ENCODE measurements at places on chromosomes 2 and 18.
A peak's percentile ranks its signal among the peaks of the same experiment; 100 is the strongest.

DNA sequence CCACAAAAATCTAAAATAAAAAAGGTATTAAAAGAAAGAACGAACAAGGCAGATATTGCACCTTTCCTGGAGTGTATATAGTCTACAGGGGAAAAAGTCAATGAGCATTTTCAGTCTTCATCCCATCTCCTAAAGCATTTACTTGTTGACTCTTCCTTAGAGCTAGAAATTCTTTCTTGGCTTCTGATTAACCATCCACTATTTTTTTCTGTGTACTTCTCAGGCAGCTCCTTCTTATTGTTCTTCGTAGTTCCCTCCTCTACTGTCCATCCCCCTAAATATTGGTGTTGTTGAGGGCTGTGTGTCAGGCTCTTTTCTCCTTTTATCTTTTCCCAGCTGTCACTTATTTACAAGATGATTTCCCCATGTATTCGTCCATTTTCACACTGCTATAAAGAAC, 3.5 kb upstream of the LAPTM4A start:
- DNase-seq = no peak

DNA sequence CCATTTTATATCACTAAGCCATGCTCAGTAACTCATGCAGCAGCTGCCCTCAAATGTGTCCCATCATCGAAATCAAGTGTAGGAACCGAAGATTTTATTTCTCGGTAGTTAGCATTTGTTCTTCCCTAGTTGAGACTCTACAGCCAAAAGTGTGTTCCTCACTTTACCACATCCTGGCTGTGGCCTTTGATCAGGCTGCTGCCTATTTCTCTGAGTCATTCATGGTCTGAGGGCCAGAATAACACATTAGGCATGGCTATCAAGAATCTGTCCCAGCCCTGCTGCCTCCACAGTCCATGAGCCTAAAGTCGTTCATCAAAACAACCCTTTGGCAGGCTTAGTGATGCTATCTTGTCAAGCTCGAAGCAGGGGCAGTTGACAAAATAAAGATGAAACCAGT, 300.1 kb downstream of the TDRD15 start:
- no peak for DNase-seq

- no peak for DNase-seq
Measured at GRCh38 chr18:45024357-45025088, 343.8 kb downstream of the SETBP1 start.

GRCh38 chr2:237217995-237218616, 132.4 kb downstream of the COPS8 start:
- DNase-seq = no peak

- DNase-seq = peak; percentile 65
Measured at GRCh38 chr2:25309402-25309801, 32.3 kb downstream of the DNMT3A start.

DNA sequence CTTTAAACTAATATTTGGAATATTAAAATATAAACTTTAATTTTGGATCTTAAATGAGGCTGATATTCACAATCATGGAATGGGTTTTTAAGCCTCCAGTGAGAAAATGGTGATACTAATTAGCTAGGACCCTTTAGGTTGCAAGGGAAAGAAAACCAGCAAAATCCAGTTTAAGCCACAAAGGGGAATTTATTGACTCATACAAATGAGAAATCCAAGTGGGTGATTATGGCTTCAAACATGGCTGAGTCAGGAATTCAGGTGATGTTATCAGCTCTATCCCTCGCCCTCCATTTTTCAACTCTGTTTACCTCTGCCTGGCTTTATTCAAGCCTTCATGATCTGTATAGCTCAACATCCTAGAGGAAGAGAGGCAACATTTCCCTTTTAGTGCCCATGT, 75.3 kb upstream of the DLX2 start:
- DNase-seq = no peak

- no peak for DNase-seq
Measured at GRCh38 chr2:181394741-181395437, 62.3 kb upstream of the ITGA4 start.

- DNase-seq = no peak
Measured at GRCh38 chr18:36818652-36819051, 10.2 kb downstream of the TPGS2 start.

DNA sequence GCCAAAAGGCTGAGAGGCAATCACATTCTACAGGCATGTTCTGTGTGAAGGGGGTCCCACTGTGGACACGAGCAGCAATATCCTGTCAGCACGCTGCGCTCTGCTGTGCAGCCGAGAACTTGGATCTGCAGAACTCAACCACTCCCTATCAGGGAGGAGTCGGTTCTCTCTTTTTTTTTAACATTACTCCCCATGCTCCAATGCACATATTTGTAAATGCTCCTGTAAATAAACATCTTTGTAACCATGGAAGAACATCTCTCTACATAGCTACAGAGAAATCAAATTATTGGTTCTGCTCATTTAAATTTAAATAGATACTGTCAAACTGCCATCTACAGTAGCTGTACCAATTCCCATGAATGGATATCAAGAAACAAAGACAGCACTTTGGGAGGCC, 3.0 kb upstream of the ANKRD23 start:
- DNase-seq = no peak

DNA sequence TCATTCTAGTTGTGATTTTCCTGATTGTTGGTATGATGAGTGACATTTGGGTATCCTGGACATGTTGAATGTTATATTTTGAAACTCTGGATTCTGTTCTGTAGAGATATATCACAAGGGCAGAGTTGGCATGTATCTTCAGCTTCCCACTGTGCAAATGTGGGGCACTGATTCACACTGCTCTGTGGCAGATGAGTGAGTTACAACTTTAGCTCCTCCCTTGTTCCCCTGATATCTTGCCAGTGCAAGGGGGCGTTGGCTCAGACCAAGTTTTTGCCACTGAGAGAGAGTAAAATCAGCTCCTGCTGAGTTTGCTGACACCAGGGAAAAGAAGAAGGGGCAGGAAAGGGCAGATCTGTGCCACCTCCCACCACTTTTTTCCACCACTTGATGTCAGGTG, 199.6 kb upstream of the MMADHC start:
- no peak for DNase-seq

GRCh38 chr2:185608799-185609198, 129.8 kb upstream of the FSIP2 start:
- no peak for DNase-seq

GRCh38 chr2:193272011-193272410, 1077.3 kb upstream of the TMEFF2 start:
- DNase-seq = no peak

DNA sequence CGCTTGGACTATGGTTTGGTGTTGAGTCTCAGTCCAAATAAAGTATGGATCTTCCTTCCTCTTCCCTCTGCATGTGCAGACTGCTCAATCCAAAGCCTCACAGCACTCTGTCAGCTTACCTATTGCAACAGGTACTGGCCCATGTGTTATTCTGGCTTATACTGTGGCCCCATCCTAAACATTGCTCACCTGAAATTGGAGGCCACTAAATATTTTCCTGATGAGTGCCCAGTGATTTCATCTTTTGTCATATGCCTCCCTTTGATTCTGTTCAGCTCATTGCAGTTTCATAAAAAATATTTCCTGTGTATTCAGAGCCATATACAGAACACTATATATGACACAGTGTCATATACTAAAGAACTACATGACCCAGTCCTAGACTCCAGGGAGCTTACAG, 86.3 kb upstream of the FAM136A start:
- DNase-seq = no peak

GRCh38 chr2:19574778-19575260, 216.4 kb upstream of the OSR1 start:
- DNase-seq = no peak

DNA sequence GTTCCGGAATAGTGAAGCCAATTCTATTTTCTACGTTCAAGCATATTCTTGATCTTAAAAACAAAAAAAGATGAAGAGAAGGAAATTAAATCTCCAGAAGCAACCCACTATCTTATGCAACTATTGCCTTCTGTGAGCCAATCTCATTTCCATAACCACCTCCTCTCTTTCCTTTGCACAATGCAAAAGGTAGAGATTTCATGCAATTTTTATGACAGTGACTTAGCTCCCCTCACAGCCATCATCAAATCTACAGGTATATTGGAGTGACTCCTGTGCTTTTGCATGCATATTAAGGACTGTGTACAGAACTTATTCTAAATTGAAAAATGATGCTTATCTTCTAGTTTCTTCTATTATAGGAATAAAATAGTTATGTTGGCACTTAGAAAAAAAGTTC, 191.8 kb downstream of the DCC start:
- DNase-seq = no peak

- DNase-seq = no peak
Measured at GRCh38 chr2:152134488-152135280, 35.8 kb upstream of the CACNB4 start.

DNA sequence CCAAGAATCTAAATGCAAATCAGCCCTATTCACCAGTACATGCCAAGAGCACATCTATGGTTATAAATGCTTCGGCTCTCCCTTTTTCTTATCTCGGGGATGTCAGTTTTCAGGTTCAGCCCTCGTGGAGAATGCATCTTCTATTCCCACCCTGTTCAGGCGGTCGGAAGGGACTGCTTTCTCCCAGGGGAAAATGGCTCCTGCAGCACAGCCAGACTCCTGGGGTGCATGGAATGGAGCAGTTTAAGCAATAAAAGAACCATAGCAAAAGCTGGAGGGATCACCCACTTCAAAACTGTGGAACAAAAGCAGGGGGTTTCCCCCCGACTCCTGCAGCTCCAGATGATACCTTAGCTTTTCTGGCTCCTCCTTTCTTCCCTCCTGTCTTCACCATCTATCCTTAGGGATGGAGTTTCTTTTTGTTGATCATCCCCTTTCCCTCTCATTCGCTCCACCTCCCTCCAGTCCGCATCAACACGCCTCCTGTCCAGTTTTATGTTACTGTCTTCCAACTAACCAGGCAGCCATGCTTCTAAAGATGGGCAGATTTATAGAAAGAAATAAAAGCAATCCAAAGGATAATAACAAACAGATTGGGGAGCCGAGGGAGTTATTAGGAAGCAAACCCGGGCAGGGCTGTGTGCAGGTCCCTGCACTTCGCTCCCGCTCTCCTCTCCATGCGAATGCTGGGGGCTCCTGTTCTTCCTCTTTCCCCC, 356.2 kb upstream of the SMIM21 start:
- no peak for DNase-seq

GRCh38 chr2:172627181-172627580, 71.3 kb downstream of the PDK1 start:
- no peak for DNase-seq

DNA sequence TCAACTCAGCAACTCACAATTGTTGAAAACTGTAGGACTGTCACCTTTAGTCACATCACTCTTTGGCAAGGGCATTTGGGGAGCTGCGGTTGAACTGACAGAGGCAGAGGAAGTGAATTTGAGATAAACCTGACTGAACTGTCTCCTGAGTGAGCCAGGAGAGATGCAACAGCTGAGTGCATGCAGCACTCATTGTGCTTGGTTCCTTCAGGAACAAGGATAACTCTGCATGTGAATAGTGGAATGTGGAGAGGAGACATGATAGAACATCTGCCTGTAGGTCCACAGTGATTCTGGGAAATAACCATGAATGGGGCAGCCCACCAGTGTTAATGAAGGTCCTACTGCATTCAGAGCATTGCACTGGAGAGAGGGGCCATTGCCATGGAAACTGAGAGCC, 494.7 kb downstream of the STK39 start:
- DNase-seq = no peak

DNA sequence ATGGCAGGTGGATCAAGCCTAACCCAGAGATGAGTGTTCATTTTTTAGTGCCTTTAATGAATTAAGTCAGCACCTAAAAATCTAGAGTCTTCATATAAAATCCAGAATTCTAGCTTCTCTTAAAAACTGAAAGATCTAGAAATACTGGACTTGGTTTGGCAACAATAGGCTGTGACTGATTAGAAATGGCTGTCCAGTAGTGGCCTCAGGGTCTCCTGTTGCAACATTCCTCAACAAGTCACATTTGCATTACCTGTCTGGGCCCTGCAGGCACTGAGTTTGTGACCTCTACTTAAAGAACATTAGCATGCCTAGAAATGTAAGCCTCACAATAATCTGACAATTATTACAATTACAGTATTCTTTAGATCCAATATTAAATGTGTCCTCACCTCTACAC, 33.1 kb downstream of the MBD2 start:
- no peak for DNase-seq

DNA sequence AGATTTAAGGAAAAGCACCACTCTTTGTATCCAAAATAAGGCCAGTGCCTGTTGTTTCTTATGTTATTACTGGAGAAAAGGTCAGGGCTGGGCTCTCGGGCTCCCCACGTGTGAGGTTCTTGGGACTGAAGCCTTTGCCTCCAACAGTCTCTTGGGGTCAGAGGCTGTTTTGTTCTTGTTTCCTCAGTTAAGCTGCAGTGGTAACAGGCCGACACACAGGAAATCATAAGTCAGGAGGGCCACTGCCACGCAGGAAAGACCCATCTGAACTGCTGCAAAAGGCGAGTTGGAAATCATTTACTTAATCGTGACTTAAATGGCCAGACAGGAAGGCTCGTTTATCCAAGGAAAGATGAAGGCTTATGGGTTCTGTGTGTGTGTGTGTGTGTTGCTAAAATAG, 30.3 kb upstream of the IL37 start:
- no peak for DNase-seq

DNA sequence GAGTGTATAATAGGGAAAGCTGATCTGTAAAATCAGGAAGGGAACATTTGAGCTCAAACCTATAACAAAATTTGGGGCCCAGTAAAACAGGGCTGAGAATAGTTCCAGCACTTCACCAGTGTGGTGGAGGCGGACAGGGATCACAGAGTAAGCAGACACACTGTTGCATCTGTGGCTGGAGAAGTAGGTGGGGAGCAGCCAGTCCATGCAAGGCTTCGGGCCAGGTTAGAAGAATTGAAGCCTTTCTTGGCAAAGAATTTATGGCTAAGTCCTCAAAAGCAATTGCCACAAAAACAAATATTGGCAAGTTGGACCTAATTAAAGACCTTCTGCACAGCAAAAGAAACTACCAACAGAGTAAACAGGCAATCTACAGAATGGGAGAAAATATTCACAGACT, 93.8 kb upstream of the ZBTB14 start:
- no peak for DNase-seq

GRCh38 chr18:28669165-28669564, 492.2 kb upstream of the CDH2 start:
- no peak for DNase-seq

- no peak for DNase-seq
Measured at GRCh38 chr2:85961053-85961452, 72.3 kb upstream of the ST3GAL5 start.

DNA sequence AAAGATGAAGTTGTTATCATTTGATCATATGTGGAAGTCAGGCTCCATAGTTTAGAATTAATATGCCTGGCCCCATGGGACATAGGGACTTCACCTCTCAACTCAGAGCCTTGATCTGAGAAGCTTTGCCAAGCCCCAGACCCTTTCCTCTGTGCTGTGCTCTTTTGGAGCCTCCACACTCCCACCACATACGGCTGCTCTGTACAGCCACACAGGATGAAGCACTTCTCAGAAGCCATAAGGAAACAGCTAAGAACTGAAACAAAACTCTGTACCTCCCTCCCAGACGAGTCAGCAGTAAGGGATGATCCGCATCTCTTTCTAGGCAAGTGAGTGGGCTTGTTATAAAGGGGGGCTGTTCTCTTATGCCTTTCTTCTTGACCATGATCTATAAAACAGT, 66.5 kb downstream of the CAB39 start:
- DNase-seq = no peak

GRCh38 chr18:62898359-62898758, 183.0 kb downstream of the PHLPP1 start:
- no peak for DNase-seq

GRCh38 chr2:192407692-192408091, 213.0 kb upstream of the TMEFF2 start:
- DNase-seq = no peak
